Hypothalamus (tissue), 51 donors: ENCODE measurements at places on chromosomes 3 and 15.

- DNase-seq, result peak; percentile 6
Measured at GRCh38 chr15:70569091-70569713, 194.2 kb downstream of the UACA start.

DNA sequence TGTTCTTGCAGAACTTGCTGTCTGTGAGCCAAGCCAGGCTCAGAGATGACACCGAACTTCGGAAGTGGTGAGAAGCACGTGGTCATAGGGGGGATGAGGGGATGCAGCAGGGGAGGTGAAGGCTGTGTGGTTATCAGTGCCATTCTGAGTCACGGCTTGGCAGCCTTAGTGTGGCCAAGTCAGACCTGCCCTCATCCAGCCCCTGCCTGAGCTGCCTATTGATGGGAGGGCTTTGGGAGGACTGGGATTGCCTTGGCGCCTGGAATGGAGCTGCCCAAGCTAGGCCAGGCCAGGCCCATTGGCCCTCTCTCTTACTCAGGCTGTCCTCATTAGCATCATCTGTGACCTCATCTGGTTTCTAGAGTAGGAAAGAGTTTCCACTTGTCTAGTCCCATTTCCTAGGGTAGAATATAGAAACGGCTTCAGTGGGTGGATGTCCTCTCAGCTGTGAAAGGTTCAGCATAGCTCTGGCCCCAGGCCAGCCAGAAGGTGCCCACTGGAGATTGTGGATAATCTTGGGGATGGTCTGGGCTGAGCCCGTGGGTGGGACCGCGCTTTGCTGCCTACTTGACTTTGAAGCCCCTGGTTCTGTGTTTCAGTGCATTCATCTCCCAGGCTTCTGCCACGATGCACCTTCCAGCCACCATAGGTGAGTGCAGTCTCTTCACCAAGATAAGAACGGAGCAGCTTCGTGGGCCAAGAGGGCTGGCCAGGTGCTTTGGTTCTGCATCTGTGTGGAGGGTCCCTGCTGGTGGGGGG, 7.2 kb downstream of the FAH start:
- DNase-seq, result no peak

DNA sequence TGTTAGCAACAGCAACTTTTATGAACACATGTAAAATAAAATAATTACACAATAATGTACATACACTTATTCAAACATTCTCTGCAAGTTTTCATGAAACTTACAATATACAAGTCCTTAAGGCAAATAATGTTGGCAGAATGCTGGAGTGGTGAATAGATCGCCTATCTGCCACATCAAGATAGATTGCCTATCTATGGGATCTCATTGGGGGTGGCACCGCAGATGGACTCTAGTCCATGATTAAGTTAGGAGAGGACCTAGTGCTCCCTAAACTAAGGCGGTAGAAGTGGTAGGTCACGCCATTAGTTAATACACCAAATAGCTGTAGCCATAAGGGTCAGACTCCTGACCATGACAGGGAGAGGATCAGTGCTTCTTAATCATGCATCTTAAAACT, 315.7 kb downstream of the GBE1 start:
- no peak for DNase-seq

GRCh38 chr3:127136706-127137105, 56.2 kb upstream of the PRR23E start:
- no peak for DNase-seq

- no peak for DNase-seq
Measured at GRCh38 chr15:88191812-88192165, 64.8 kb downstream of the NTRK3 start.

GRCh38 chr15:69456208-69457166, 3.9 kb downstream of the RPLP1 start:
- DNase-seq, result no peak

- DNase-seq, result no peak
Measured at GRCh38 chr3:174253940-174254339, 605.2 kb upstream of the NAALADL2 start.

- DNase-seq, result no peak
Measured at GRCh38 chr3:16441371-16441875, 72.1 kb downstream of the RFTN1 start.

DNA sequence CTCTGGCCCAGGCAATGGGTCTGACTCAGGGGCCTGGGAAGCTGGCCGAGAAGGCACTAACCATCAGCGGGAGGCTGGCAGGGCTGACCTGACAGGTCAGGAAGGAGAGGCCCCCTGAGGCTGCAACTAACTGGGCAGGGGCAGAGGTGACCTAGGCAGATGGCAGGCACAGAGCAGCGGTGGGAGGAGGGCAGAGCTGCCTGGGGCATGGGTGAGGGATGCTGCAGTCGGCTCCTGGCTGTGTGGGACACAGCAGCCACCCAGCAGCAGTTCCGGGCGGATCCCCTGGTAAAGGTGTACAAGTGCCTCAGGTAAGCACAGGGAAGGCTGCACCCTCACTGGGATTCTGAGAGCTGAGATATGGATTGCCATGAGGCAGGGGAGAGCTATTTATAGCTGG, 236.1 kb downstream of the OCA2 start:
- DNase-seq, result no peak

- peak; percentile 24 for DNase-seq
Measured at GRCh38 chr3:354432-354831, 157.9 kb downstream of the CHL1 start.

GRCh38 chr3:127407026-127407939, 119.4 kb upstream of the PRR20G start:
- DNase-seq, result no peak

DNA sequence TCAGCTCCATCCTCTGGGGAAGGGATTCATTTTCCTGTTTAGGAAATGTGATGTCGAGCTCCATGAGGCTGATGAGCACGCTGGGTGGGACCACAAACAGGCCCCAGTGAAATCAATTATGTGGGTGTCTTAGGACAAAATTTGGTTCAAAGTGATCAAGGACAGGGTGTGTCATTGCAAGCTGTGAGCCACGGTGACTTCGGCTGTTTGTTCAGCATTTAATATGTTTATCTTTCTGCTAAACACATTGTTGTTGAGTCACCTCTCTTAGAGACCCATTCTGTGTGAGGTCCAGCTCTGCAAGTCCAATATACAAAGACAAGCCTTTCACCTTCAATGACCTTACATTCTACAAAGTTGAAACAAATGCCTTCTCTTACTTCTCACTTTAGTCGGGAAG, 41.3 kb downstream of the SSR3 start:
- no peak for DNase-seq

DNA sequence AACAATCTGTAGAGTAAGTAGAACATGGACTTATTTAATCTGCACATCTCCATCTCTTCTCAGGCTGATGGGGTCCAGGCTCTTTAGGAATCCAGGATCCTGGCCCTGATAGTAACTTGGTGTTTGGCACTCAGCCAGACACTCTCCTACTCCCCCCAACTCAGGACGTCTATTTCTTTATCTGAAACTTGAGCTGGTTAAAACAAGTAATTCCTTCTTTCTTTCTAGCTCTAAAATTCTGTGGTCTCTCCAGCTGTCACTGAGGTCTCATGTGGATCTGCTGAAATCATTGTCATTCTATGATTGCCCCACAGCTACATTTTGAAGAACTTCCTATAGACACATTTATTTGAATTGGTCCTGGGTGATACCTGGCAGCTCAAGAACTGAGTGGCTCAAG, 59.0 kb downstream of the TP63 start:
- DNase-seq, result no peak

- no peak for DNase-seq
Measured at GRCh38 chr15:44676676-44677075, 13.2 kb upstream of the SPG11 start.

DNA sequence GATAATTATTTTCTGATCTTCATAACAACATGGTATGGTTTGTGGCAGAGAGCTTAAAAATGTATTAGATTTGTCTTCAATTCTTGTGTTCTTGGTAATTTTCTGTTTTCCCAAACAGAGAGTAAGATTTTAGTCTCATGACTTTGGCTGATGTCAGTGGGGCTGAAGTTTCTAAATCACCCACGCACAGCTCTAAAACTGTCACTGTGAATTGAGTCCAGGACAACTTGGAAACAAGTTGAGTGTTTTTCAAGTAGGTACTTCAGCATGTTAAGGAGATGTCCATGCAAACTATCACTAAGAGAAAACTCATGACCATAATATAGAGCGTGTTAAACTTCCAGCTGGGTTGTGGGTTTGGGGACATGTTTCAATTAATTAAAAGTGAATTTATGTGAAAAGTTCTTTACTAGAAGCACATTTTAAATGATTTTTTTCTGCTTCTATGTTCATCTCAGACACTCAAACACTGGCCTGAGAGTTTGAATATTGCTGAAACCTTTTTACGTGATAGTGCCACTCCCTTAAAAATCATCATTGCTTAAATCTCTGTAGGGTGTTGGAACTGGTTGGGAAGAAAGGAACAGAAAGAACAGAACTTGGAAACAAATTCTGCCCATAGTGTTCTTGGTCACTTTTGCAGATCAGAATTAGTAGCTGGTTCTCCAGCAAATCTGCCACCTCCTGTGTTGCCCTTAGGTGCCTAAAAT, 89.8 kb downstream of the KLHL25 start:
- no peak for DNase-seq

GRCh38 chr3:81349816-81350340, 411.6 kb downstream of the GBE1 start:
- no peak for DNase-seq

GRCh38 chr3:127987309-127987995, 64.8 kb upstream of the SEC61A1 start:
- no peak for DNase-seq

- DNase-seq, result no peak
Measured at GRCh38 chr3:174431717-174432116, 427.4 kb upstream of the NAALADL2 start.

DNA sequence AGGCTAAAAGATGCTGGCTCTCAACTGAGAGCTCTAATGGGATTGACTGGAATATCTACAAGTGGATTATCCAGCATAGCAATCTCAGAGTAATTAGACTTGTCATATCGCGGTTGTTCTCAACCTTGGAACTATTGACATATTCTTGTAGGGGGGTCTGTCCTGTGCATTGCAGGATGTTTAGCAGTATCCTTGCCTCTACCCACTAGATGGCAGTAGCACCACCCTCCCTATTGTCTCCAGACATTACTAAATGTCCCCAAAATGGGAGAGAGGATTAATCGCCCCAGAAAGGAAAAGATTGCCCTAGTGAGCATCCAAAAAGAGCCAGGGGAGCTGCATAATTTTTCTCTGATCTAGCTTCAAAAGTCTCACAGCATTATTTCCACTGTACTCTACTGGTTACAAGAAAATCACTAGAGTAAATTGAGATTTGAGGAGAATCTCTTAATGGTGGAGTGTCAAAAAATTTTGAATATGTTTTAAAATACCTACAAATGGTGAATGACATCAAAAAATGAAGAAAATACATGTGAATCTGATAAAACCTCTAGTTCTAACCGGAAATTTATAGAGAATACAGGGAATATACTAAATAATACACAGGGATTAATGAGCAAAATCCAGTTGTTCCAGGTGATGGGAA, 388.2 kb upstream of the AGTR1 start:
- DNase-seq, result no peak

- DNase-seq, result no peak
Measured at GRCh38 chr3:170469151-170470062, 50.7 kb downstream of the CLDN11 start.

GRCh38 chr3:28544831-28545230, 196.2 kb upstream of the AZI2 start:
- no peak for DNase-seq

GRCh38 chr15:67521783-67522568, 1.0 kb downstream of the C15orf61 start:
- DNase-seq, result no peak

- DNase-seq, result no peak
Measured at GRCh38 chr3:153970741-153971347, 150.3 kb upstream of the ARHGEF26 start.

GRCh38 chr3:53805463-53806159, 40.6 kb downstream of the CHDH start:
- no peak for DNase-seq

- DNase-seq, result no peak
Measured at GRCh38 chr3:176795891-176796290, 401.4 kb downstream of the TBL1XR1 start.

DNA sequence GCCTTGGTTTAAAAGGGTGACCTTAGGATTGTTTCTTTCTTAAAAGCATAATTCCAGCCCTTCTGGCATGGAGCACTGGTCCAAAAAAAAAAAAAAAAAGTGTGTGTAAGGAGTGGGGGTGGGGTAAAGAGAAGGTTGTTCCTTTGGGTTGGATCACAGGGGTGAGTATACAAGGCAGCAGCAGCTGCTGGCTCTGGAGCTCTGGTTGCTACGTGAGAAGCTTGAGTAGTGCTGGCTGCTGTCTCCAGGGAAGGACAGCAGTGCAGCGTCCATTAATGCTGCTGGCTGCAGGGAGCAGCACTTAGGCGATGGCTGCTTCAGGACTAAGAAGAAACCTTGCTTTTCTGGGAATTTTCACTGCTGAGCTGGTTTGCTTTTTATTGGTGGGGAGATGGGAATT, 2.3 kb downstream of the SETD5 start:
- peak; percentile 48 for DNase-seq

- DNase-seq, result no peak
Measured at GRCh38 chr3:109241459-109242186, 74.7 kb downstream of the DPPA2 start.

GRCh38 chr3:57910990-57911389, 97.2 kb upstream of the FLNB start:
- DNase-seq, result no peak

GRCh38 chr3:106120356-106120755, 251.5 kb upstream of the CBLB start:
- DNase-seq, result no peak

- DNase-seq, result no peak
Measured at GRCh38 chr3:112199622-112200316, 66.7 kb upstream of the GCSAM start.

- no peak for DNase-seq
Measured at GRCh38 chr15:72153269-72154000, 35.2 kb downstream of the SENP8 start.

- no peak for DNase-seq
Measured at GRCh38 chr3:44612678-44613077, 12.2 kb upstream of the ZNF197 start.

DNA sequence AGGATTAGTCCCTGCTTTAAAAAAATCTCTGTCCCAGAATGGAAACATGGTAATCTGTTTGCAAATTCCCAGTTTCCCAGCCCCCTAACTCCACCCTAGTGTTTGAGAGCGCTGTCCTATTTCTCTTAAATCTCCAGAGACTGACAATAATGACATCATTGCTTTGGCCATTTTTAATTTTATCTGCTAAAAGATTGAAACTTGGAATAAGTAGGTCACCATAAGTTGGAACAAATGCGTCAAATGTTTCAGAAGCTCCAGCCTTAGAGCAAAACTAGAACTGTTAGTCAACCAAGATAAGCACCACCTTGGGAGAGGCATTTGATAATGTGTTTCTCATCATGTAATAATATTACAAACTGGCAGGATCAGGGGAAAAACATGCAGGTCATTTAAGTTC, 25.7 kb upstream of the MB21D2 start:
- no peak for DNase-seq
